ENCODE measurements at places on chromosomes 5 and 9.

GRCh38 chr5:125065741-125066140 lies 319.3 kb upstream of the ZNF608 start:
- no peak for DNase-seq

- DNase-seq = no peak
Observed at GRCh38 chr9:134408939-134409737, 82.9 kb downstream of the RXRA start.

- no peak for DNase-seq
Observed at GRCh38 chr5:113147101-113147508, 170.5 kb downstream of the DCP2 start.

DNA sequence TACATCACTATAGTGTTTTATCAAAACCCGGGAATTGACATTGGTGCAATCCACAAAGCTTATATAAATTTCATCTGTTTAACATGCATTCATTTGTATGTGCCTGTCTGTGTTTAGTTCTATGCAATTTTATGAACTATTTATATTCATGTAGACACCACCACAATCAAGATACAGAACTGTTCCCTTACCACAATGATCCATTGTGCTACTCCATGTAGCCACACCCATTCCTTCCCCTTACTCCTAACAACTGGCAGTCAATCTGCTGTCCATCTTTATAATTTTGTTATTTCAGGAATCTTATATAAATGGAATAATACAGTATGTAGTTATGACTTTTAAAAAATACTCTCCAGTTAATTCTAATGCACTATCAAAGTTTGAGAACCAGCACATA lies 389.5 kb downstream of the HTR1A start:
- no peak for DNase-seq

Measured in hematopoietic multipotent progenitor cell (in vitro differentiated cells).